ENCODE measurements at places on chromosomes 5 and 9.

DNA sequence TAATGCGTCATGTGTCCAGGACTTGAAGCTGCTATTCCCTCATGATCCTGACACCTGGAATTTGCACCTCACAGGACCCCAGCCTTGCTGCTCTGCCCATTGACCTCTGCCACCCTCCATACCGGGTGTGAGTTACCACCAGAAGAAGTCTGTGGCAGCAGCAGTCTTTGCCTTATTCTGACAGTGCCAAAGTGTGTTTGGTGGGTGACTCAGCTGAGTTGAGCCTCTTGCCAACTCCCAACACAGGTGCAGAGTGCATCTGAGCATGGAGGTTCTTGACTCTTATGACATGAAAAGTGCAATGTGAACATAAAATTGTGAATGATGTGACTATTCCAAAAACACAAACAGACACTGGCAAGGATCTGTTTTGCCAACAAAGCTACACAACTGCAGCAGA, 1166.5 kb upstream of the CDH18 start:
- no peak for DNase-seq

GRCh38 chr9:113528088-113528487, 64.6 kb downstream of the RGS3 start:
- DNase-seq: no peak

GRCh38 chr9:74949859-74950855, 2.6 kb downstream of the C9orf40 start:
- peak; percentile 30 for DNase-seq

DNA sequence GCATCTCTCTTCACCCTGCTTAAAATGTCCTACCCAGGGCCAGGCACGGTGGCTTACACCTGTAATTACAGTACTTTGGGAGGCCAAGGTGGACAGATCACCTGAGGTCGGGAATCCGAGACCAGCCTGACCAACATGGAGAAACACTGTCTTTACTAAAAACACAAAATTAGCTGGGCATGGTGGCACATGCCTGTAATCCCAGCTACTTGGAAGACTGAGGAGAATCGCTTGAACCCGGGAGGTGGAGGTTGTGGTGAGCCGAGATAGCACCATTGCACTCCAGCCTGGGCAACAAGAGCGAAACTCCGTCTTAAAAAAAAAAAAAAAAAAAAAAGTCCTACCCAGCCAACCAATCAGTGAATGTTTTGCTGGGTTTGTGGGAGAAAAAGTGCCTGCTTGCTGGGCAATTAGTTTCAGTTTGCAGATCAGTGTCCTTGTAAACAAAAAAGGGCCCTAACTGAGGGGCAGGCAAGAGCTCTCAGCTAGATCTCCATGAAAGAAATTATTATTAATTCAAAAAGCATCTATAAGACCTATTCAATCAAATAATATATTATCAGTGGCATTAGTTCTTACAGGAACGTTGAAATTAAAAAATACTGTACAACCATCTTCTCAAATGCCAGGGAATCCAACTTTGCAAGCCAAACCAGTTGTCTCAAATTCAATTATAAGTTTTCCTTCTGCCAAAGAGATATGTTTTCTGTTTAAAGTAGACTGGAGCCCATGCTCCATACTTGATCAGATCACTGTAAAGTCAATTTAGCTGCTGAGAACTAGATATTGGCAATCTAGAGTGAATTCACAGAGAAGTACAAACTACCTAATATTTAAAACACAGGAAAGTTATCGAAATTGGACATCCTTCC, 3.9 kb downstream of the MEGF9 start:
- no peak for DNase-seq

DNA sequence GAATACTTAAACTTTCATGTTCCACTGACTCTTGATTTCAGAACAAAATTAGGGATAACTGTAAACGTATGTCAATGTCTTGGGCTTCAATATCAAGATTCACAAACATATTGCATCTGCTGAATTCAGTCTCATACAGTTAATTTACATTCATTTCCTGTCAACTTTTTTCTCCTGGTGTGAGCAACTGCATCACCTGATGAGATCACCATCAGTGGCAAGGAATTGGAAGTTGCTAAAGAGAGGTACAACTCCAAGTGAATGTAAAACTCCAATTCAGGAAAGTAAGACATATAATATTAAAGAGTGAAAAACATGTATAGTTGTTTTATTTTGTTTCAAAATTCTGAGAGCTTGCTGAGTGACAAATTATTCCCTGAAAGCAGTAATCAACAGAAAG, 1336.2 kb upstream of the C9orf72 start:
- DNase-seq: no peak

DNA sequence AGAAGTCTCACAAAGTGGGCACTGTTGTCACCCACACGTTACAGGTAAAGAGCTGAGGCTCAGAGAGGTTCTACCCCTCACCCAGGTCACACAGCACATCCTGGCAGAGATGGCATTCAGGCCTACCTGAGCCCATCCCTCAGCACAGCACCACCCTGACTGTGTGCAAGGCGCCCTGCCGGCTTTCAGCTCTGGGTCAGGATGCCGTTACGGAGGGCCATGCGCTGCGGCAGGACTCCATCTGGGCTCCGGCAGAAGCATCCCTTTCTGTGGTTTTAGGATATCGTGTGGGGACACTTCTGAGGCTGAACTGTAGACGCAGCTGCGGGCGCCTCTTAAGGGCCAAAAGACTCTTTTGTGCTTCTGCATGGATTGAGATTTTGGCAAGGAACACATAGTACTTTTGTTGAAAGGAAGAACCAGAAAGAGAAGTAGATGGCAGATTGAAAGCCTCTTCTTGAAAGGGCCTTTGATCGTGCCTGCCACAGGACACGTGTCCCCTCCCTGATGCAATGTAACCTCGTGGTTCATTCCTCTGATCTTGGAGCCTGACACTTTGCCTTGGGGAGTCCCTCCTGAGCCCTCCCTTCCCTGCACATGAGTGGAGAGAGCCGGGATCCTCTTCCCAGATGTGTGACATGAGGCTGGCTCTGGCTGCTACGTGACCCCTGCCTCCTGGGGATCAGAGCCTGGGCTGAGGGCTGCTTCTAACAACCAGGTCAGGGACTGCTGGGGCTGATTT, 31.3 kb downstream of the USP20 start:
- no peak for DNase-seq

DNA sequence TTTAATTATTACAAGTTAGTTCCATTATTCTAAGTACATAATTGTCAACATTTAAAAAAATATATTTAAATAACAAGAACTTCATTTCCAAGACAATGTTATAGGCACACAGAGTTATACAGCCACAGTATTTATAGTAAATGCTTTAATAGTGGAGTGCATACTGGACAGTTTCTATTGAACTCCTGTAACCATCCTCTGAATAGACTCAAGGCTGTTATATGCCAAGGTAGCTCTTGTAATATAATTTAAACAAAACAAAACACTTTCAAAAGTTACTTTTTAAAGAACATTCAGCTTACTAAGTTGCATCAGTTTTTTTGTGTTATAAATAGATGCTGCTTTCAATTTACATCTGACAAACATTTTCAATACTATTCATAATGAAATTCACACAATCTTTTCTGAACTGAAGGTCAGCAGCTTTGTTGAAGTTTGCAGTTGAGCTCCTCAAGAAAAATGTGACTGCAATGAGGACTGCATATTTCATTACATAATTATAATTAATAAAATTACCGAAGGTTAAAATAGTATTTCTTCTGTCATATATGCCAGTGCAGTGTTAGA, 549.9 kb upstream of the CYLC2 start:
- no peak for DNase-seq

DNA sequence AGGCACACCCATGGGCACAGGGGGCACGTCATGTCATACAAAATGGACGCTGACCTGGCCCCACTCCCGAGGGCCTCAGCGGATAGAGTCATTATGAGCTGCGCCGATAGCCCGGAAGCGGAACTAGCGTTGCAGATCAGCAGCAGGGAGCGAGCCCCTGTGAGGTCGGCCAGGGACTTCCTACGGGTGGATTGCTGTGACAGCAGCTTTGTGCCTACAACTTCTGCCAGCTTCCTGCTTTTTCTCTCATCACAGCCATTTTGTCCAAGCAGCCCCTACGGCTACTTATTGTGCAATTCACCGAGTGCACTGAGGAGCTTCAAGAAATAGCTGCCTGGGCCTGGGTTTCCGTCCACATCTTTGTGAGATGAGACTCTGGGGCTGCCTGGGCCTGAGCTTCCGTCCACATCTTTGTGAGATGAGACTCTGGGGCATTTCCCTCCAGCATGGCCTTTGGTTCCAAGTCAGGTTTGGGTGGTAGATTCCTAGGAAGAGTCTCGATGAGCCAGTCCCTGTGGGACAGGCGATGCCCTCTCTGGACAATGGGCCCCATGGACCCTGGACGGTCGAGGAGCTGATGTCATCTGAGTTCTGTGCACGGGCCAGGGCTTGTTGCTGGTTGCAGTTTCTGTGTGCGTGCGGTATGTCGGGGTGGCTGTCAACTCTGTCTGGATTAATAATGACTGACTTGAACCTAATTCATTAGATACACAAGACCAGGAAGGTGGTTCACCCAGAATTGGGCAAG, 67.0 kb upstream of the GNE start:
- DNase-seq: no peak

DNA sequence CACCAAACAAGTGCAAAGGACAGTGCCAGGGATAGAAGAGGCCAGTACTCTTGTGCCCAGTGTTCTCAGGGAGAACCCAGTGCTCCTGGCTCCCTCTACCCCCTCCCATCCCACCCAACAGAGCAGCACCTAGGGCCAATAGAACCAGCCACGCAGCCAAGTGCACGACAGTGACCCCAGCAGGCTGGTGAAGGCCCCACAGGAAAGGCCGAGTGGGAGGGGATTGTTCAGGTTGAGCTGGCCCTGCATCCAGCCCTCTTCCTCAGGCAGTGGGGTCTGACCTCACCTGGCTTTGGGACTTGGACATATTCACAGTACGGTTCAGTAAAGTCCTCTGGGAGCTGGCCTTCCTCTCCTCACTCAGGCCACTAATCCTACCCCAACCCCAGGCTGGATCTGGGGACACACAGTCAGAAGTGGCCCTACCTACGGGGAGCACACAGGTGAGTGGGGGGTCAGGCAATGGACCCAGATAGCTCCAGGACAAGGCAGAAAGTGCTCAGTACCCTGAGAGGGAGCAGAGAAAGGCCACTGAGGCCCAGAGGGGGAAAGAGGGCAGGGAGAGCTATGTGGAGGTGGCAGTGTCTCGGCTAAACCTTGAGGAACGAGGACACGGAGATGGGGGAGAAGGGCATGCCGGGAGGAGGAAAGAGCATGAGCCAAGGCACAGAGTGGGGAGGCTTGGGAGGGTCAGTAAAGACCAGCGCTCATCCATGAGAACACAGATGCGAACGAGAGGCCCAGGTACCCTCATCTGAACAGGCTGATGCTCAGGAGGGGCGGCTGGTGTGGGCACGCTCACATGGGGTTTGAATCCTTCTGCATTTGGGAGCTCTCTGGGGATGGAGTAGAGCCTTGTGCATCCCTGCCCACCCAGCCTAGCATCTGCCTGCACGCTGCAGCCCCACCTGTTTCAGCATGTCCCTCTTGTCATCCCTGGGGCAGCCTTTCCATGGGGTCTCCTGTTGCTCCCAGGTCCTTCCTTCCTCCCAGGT, 25.6 kb downstream of the POLR1E start:
- no peak for DNase-seq

- no peak for DNase-seq
These were observed 156.9 kb downstream of the TRIM32 start for GRCh38 chr9:116843863-116844620.

- peak; percentile 16 for DNase-seq
These were observed 93.0 kb downstream of the WNK2 start for GRCh38 chr9:93276973-93277372.

GRCh38 chr5:122054266-122054665, 23.8 kb downstream of the LOX start:
- no peak for DNase-seq

GRCh38 chr9:19470981-19471650, 62.3 kb downstream of the ACER2 start:
- no peak for DNase-seq
